ENCODE measurements at places on chromosomes 7 and 10.

DNA sequence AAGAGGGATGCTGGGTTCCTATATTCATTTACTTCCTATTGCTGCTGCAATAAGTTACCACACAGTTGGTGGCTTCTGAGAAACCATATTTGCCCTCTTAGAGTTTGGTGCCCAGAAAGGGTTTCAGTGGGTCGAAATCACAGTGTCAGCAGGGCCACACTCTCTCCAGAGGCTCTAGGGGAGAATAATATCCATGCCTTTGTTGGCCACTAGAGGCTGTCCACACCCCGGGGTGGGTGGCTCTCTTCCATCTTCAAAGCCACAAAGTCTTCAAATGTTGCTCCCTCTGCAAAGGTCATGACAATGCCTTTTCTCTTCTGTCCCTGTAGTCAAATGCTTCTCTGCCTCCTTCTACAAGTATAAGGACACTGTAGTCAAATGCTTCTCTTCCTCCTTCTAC is 989.4 kb downstream of the CCSER2 start:
- no peak for DNase-seq

GRCh38 chr7:106591146-106591545 is 69.8 kb downstream of the CCDC71L start:
- no peak for DNase-seq

DNA sequence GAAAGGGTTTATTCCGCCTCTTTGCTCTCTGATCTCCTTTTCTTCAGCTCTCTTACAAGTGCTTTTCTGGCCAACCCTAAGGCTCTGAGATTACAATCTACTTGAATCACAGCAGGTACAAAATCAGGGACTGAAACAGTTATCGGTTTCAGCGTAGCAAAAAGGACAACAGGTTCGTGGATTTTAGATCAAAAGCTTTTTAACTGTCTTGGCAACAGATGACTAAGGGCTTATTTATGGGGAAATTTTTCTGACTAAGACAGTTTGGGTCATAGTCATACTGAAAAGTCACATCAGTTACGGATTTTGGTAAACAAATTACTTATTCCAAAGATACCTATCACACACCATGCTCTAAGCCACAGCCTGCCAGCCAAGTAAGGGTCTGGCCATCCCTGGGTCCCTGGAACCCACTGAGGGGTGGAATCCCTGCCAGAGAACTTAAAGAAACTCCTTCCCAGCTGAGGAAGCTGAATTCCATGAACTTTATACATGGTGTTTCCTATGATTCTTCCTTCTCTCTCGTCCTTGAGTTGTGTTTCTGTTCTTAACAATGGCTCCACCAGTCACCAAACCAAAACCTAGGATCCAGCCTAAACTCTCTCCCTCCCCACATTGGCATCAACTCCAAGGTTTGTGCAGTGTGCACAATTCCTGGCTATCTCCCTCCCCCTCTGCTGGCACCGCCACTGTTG is 169.3 kb downstream of the FAM107B start:
- DNase-seq = no peak

- no peak for DNase-seq
These were observed 266.2 kb downstream of the HTR7 start for GRCh38 chr10:90591629-90592028.

- DNase-seq = no peak
These were observed 266.1 kb upstream of the KLF6 start for GRCh38 chr10:4051011-4051640.

- DNase-seq = no peak
These were observed 135.1 kb downstream of the ZMIZ1 start for GRCh38 chr10:79203833-79204232.

DNA sequence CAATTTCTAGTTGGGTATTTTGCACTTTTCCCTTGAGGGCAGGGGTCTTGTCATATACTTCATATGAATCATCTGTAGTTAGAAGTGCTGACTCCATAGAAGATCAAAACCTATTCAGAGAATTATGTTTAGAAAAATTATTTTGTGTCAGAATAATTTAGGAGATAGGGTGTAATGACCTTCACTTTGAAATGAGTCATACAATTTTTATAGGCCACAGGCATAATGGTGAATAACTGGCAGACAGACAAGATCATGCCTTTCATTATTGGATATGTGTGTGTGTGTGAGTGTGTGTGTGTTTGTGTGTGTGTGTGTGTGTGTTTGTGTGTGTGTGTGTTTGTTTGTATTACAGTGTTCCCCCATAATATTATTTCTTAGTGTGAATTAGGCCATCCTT is 523.0 kb downstream of the ANKRD7 start:
- no peak for DNase-seq

Measured in DND-41 (cell line).